NCI-H1694 (cell line): ENCODE measurements at places on chromosomes 3 and 15.

DNA sequence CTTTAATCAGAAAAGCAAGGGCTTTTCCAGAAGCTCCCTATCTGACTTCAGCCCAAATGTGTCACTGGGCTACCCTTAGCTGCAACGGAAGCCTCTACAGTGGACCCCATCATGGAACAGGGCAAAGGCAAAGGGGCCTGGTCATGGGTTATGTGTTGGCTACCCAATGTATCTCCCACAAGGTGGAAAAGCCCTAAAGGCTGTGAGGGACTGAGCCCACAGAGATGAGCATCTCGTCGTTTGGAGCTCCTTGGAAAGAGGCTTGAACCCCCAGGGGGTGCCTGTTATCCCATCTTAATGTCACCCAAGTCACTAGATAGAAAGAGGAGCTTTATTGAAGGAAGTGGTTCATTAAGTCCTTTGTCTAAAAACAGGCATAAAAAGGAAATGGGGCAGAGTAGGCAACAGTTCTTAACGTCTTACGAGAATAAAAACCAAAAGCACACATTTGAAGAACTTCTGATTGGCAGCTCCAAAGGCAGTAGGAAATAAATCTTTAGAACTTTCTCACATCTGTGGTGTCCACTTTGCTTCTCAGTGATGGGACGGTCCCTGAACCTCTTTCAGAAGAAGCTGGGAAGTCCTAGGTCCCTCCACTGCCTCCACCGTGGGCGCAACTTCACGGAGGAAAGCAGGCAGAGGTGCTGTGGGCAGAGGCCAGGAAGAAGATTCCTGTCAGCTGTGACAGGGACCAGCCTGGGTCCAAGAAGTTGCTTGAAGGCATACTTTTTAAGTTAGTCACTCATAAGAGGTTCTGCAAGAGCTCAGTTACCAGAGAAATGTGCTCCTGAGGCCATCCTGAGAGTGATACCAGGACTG is 93.7 kb downstream of the MYLK start:
- DNase-seq, result no peak

GRCh38 chr3:128620268-128620691 is 30.3 kb downstream of the RPN1 start:
- no peak for DNase-seq

GRCh38 chr3:178707311-178708031 is 171.2 kb downstream of the KCNMB2 start:
- DNase-seq, result no peak

GRCh38 chr3:94990952-94991705 is 928.3 kb downstream of the NSUN3 start:
- DNase-seq, result no peak

DNA sequence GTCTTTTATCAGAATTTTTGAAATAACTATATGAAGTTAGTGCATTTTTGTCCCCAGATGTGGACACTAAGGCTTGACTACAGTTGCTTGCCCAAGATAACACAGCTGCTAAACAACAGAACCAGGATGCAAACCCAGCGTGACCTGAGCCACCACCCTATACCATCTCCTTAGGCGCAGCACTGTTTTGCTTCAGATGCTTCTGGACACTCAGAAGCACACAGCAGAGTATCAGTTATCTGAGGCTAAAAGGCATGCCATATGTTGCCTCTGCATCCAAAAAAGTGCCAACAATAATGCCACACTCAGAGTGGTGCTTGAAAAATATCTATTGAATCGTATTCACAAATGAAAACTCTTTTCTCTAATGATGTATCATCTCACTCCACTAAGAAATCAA is 24.5 kb downstream of the KCNMB2 start:
- DNase-seq, result no peak
